Activated T-helper 1 cell treated with Interleukin-2 at 50 U/mL for 16 hours (primary cell): ENCODE measurements at places on chromosomes 13 and 19.

- DNase-seq = peak; percentile 23
Measured at GRCh38 chr13:20160306-20161274, at the start of gene GJA3. Gene GJA3, minus strand, starts transcription at chr13:20161052. Its CDS starts 17,764 bp downstream, at chr13:20143288.

- no peak for DNase-seq
Measured at GRCh38 chr13:99039718-99040280, 61.9 kb upstream of the DOCK9 start.

DNA sequence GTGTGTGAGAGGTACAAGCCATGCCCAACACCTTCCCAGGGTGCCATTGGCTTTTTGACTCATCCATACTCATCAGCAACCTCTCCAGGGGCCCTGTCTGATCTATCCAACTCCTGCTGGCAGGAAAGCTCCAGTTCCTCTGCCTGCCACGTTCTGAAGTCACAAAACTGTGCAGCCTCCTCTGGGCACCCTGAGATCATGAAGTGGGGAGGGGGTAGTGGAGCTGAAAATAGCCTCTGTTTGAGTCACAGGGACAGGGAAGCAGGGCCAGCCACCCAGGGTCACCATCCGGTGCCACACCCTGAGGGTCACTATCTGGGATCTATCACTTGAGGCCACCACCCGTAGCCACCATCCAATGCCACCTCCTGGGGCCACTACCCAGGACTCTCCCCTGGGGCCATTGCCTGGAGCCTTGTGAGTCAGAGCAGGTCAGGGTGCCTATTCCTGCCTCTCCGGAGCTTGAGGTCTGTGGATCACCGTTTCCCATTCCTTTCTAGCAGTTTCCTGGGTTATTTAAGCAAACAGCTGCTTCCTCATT lies 172.1 kb downstream of the NUFIP1 start:
- DNase-seq = no peak

- no peak for DNase-seq
Measured at GRCh38 chr13:60273971-60274527, 110.3 kb upstream of the DIAPH3 start.

DNA sequence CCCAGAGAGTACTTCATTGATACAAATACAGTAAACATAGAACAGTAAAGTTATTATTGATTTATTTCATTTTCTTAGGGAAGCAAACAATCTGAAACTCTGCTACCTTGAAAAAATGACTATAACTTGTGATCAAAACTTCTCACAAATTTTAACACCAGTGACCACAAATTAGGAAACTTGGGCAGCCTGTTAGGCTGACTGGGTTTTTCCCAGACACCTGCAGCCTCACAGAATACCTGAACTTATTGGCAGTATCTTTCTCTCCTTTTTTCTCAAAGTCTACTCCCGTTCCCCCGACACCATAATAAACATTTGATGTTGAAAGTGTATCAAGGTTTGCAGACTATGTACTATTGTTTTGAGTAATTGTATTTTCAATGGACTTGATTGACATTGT lies 360.5 kb downstream of the LMO7 start:
- no peak for DNase-seq

DNA sequence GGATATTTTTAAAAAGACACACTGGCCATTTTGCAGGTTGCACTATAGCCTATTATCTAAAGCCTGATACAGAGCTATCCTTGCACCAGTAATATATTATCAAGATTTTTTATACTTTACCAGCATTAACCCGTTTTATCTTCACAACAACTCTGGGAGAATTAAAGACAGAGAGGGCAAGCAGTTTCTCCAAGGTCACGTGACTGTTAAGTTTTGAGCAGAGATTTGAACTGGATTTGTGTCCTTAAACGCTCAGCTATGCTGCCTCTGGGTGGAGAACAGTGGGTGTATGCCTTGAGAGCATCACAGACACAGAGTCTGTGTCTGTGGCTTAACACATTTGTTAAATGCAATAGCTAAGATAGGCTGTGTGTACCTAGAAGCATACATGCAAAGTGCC lies 147.2 kb downstream of the MYO16 start:
- no peak for DNase-seq

DNA sequence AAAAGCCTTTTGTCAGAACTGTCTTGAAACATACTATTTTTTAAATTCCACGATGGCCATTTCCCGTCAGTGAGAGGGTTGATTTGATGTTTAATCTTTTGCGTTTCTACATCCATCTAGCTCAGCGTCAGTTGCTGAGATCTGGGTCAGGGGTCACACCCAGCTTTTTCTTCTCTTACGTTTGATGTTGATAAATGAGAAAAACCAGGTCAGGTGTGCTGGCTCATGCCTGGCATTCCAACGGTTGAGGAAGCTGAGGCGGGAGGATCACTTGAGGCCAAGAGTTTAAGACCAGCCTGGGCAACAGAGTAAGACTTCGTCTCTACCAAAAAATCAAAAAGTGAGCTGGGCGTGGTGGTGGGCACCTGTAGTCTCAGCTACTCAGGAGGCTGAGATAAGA lies 168.9 kb downstream of the PTPRS start:
- no peak for DNase-seq

- no peak for DNase-seq
Measured at GRCh38 chr13:33494596-33495204, 209.1 kb upstream of the STARD13 start.

DNA sequence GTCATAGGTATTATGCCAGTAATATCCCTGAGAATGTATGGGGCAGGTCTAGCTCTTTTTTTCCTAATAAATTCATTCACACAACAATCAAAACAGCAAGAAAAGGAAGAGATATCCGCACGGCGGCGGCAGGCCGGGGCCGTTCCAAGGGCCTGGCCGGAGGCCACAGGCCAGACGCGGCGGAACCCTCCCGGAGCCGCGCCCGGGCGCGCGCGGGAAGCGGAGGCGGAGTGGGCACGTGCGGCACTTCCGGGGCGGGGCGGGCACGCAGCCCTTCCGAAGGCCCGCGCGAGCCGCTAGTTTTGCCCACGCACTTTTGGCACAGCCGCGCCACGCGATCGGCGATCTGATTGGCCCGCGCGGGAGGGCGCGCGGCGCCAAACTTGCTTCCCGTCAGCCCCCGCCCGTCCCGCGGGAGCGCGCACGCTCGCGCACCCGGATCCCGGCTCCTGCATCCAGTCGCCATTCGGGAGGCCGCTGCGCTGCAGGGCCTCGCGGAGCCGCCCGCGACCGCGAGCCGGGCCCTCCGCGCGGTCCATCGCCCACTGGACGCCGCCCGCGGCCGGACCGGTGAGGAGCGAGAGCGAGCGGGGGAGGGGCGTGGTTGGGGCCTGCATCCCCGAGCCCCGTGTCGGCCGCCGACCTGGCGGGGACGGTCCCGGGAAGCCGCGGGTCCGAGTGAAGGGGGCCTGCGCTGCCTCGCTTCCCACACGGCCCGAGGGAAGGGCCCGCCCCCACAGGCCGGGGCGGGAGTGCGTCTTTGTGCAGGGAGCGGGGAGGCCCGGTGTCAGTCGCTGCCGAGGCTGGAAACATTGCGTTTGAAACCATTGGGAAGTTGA lies at the start of gene CHAMP1:
TSS of gene CHAMP1 (plus strand) at position 430 of the 839 bp plus-strand sequence. CDS start 9,340 bp downstream, outside the sequence.
- DNase-seq = peak; percentile 87

- no peak for DNase-seq
Measured at GRCh38 chr19:3145909-3146676, 10.3 kb downstream of the GNA15 start.

DNA sequence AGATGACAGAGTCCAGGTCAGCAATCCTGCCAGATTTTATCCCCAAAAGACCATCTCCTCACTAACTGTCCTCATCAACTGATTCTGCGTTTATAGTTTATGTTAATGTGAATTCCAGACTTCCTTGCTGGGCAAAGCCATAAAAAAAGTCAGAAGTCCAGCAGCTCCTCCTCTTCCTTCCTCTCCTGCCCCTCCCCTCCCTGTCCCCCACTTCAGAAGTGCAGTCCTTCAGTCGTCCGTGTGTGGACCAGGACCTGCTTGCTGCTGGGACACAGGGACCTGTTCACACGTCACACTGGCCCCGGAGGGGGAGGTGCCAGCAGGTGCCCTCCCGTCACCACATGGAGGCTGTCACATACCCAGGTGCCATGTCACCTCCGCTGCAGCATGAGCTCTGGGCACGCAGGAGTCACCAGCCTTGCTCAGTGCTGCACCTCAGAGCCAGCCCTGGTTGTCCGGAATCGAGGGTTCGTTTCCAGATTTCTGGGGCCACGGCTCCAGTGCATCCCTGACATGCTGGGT lies 4.0 kb upstream of the MCF2L start:
- DNase-seq = no peak

- no peak for DNase-seq
Measured at GRCh38 chr13:98345107-98345935, 168.3 kb upstream of the RNF113B start.

DNA sequence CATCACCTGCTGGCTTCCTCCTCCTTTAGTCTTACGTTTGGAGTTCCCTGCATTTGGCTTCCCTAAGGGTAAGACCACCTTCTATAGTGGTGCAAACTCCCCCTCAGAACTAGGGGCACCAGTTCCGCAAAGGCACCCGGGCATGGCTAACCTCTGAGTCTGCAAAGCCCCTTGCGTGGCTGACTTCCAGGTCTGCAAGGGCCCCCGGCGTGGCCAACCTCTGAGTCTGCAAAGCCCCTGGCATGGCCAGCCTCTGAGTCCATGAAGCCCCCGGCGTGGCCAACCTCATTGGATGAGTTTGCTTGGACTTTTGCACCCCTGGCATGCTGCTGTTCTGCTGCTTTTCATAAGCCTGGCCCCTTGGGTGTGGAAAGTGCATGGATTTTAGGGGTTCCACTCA lies 5.1 kb downstream of the MCF2L start:
- no peak for DNase-seq

DNA sequence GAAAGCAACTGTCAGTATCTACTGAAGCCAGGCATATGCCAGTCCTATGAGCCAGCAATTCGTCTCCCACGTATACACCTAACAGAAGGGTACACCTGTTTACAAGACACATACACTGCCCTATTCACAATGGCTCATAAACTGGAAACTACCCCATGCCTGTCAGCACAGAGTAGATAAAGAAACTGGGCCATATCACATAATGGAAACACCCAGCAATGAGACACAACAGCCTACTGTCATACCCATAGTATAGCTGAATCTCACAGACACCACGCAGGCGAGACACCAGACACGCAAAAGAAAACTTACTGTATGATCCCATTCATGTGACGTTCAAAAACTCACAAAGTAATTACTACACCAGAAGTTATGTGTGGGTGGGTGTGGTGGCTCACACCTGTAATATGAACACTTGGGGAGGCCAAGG lies 15.7 kb downstream of the NOSIP start:
- DNase-seq = no peak

DNA sequence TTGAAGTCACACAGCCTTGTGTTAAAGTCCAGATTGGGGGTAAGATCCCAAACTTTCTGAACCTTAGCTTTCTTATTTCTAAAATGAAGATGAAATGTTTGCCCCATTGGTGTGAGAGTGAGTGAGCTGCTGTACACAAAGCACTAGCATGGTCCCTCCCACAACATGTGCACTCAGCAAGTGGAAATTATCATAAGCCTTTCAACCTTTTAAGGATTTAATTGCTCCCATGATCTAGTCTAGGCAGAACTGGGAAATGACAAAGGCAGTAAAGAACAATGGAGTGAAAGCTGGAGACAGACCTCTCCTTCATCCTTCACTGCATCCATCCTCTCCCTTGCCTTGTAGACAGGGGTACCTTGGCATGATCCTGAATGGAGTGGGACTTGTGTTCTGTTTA lies 76.0 kb upstream of the GPR12 start:
- no peak for DNase-seq

- no peak for DNase-seq
Measured at GRCh38 chr19:10620786-10621185, 4.6 kb upstream of the SLC44A2 start.

GRCh38 chr19:18796239-18796638 lies 5.1 kb upstream of the COMP start:
- no peak for DNase-seq

- DNase-seq = no peak
Measured at GRCh38 chr19:13118424-13119193, 545 bp downstream of the NACC1 start.

GRCh38 chr13:62418376-62418775 lies 1002.7 kb upstream of the PCDH20 start:
- DNase-seq = no peak

- no peak for DNase-seq
Measured at GRCh38 chr19:14826006-14826405, 9.0 kb downstream of the OR7A5 start.

DNA sequence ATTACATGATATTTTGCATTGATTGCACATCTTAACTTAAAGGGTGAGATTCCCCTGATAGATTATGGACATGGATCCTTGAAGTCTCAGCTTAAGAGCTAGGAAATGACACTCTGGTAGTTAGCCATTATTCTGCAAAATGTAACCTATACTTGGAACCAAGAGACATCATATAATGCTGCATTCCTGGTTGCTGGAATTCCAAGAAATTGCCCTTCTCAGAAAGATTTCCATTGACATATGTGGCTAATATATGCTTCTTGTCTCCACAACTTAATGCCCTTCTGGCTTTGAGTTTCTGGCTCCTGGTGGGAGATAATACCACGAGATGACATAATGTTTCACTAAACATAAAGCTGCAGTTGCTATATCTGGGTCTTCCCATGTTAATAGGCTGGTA lies 204.4 kb upstream of the TRPC4 start:
- no peak for DNase-seq

DNA sequence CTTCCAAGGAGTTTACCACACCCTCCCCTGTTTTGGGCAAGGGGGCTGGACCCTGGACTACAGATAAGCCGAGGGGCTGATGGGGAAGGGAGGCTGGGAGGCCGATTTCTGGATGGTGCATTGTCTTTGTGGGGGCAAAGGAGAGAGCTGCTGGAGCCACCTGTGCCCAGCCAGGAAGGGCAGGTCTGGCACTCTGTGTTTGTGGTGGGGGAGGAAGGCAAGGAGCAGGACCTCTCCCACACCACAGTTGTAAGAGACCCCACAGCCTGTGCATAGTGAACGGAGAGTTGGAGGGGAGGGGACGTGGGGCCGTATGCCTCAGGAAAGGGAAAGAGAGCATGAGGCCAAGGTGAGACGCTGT lies 16.0 kb upstream of the PRR19 start:
- DNase-seq = no peak

- no peak for DNase-seq
Measured at GRCh38 chr13:46663206-46664037, 110.5 kb downstream of the LRCH1 start.

- no peak for DNase-seq
Measured at GRCh38 chr13:48138270-48138669, 43.4 kb upstream of the MED4 start.

- no peak for DNase-seq
Measured at GRCh38 chr13:32734511-32734910, 148.3 kb downstream of the PDS5B start.

GRCh38 chr13:108020027-108020426 lies 195.3 kb downstream of the LIG4 start:
- DNase-seq = no peak
